Left renal cortex interstitium (tissue), 4 donors: ENCODE measurements at places on chromosomes 12 and 14. TPM values are rescaled to one million over a fixed set of nuclear protein-coding genes. Genes with fewer than 3 reads are reported as not detected.

SLCO1B3 gene
- not detected for polyA plus RNA-seq

WNT1 gene
- not detected for polyA plus RNA-seq

CLMN gene
- polyA plus RNA-seq = 38.5 TPM

INSM2 gene
- polyA plus RNA-seq = not detected

STAC3 gene
- 1.9 TPM for polyA plus RNA-seq

KCNH5 gene
- polyA plus RNA-seq = 0.08 TPM

LRRC9 gene
- polyA plus RNA-seq = 3.5 TPM

L2HGDH gene
- 8.8 TPM for polyA plus RNA-seq

CIPC gene
- 27.7 TPM for polyA plus RNA-seq

FIGNL2 gene
- 5.2 TPM for polyA plus RNA-seq

NR1H4 gene
- polyA plus RNA-seq = 15.6 TPM

EIF2B2 gene
- 64.6 TPM for polyA plus RNA-seq

PLEKHD1 gene
- 6.1 TPM for polyA plus RNA-seq

KERA gene
- polyA plus RNA-seq = 0.07 TPM

PCNX4 gene
- polyA plus RNA-seq = 93.4 TPM

TPH2 gene
- polyA plus RNA-seq = not detected

BEST3 gene
- polyA plus RNA-seq = 0.29 TPM

TIGAR gene
- polyA plus RNA-seq = 6.9 TPM

NAA30 gene
- 30.7 TPM for polyA plus RNA-seq

SLC16A7 gene
- 5.7 TPM for polyA plus RNA-seq
